NCI-H1930 (cell line): ENCODE measurements at places on chromosomes 12 and 14.

DNA sequence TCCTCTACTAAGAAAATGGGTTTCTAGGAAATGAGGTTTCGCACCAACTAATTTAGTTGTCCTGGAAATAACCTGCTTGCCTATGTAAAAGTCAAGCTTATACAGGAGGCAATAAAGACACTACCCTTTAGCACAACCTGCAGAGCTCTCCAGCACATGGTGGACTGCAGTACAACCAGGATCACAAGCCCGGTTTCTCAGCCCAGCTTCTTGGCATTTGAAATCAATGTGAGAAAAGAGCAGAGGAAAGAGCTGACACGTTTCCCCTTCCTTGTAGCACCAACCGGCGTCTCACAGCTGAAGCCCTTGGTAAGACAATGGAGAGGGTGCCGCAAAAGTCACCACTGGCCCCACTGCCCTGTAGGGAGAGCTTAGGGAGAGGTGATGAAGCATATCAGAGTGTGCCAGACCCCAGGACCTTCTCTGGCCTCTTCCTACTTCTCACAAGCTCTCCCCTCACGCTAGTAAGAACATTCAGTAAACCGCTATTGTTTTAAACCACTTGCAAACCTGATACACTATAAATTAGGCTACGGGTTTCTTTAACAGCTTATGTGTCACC lies 8.6 kb downstream of the SPTLC2 start:
- no peak for DNase-seq

DNA sequence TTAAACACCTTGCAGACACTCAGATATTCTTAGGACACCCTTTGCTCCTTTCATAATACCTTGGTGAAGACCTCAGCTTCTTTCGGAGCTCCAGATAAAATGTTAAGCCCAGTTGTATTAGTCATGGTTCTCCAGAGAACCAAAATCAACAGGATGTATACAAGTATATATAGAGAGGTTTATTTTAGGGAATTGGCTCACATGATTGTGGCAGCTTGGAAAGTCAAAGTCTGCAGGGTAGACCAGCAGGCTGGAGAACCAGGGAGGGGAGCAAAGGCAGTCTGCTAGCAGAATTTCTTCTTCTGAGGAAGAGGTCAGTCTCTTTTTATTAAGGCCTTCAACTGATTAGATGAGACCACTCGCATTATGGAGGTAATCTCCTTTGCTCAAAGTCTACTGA lies 6.9 kb upstream of the IGF1 start:
- no peak for DNase-seq

- peak; percentile 71 for DNase-seq
Observed at GRCh38 chr12:4276524-4277204, 3.1 kb downstream of the CCND2 start.

- no peak for DNase-seq
Observed at GRCh38 chr14:20429801-20430669, 5.9 kb downstream of the KLHL33 start.

- DNase-seq: no peak
Observed at GRCh38 chr12:94594443-94594825, 55.9 kb downstream of the TMCC3 start.

- DNase-seq: no peak
Observed at GRCh38 chr12:29152223-29152868, 3.3 kb downstream of the FAR2 start.

DNA sequence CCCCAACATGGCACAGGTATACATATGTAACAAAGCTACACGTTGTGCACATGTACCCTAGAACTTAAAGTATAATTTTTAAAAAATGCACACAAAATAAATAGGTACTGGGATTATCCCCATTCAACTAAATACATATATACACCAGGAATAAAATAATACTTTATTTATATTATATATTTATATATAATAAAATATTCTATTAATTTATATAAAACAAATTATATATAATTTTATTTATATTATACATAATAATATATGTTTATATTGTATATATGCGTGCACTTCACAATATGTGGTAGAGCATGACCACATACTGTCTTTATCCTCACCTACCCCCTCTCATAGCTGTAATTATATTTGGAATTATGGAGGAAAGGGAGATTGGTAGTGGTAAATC lies 119.1 kb upstream of the TMEM260 start:
- DNase-seq: no peak

- DNase-seq: no peak
Observed at GRCh38 chr14:79502751-79503148, 708.6 kb downstream of the DIO2 start.

GRCh38 chr12:132803888-132804287 lies 24.8 kb downstream of the GOLGA3 start:
- DNase-seq: no peak

DNA sequence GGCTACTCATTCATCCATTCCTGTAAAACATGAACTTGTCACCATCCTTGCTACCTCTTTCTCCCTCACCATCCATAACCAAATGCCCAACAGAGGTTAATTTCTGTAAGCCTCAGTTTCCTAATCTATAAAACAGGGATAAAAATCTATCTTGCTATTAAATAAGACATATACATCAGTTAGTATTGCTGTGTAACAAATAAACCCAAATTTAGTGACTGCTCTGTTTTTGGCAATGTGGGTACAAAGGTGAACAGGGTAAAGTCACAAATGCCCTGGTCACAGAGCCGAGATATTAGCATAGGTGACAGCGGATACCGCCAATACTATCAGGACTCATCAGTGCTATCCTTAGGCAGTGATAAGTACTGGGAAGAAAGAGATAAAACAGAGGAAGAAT lies 3.6 kb upstream of the FBXO21 start:
- DNase-seq: no peak

DNA sequence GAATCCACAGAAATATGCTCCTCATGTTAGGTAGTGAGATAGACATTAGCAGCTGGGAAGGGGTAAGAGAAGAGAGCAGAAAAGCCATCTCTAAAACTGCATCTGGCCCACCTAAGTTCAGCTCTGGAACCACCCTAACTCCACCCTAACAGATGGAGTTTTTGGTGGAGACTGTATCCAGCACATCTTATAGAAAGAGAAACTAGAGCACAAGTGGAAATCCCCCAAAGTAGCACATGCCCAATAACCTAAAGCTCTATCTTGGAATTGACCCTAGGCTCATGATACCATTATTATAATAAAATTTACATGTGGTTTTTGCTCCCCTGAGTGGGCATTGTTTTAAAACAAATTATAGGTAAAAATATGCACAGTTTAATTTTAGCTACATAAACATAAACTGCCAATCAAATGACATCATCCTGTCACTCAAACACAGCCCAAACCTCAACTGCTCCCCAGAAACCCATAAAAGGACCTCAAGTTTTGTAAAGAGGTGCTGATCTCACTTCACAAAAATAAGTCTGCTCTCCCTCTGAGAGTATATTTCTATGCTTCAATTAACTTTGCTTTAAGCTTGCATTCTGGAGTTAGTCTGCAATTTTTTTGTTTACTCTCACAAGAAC lies 206.4 kb downstream of the PIK3C2G start:
- no peak for DNase-seq

- DNase-seq: no peak
Observed at GRCh38 chr14:52949711-52950409, 990 bp downstream of the FERMT2 start.

DNA sequence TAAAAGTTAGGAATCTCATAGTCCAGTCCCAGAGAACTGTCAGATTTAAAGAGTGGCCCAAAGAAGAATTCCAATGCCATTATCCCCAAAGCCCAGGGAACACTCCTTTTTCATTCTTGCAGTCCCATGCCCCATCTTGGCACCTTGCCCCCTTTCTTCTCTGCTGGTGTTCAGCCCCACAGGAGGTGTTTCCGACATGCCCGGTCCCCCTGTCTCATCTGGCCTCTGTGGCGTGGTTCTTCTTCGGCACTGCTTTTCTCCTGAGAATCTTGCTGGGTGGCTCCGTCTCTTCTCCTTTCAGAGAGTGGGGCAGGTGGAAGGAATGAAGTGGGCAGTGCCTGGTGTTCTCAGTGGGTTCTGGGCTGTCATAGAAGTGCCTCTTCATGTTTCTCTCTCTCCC lies 64.7 kb downstream of the VCPKMT start:
- no peak for DNase-seq

GRCh38 chr12:22856178-22856577 lies 231.2 kb downstream of the ETNK1 start:
- DNase-seq: peak; percentile 54
